Stimulated activated CD4-positive, alpha-beta T cell treated with anti-CD3 and anti-CD28 coated beads, TNF-alpha, amount 100 ng/mL, for 24 hours (primary cell): ENCODE measurements at places on chromosomes 7 and 10.

DNA sequence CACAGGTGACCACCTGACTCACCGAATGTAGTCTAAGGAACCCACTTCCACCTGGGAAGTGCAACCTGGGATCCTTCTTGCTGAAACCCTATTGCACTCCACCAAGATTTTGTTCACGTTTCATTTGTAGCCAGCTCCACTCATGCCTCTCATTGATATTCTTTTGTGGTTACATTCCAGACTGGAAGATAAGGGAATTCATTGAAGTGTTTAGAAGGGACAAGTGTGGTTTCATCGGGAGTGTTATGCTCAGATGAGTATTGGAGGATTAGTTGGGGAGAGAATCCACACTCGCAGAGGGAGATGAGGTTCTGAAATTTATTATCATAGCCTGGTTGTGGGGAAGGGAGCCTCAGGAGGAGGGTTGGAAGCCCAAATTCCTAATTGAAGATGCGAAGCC is 320.4 kb downstream of the KCNMA1 start:
- DNase-seq = no peak

DNA sequence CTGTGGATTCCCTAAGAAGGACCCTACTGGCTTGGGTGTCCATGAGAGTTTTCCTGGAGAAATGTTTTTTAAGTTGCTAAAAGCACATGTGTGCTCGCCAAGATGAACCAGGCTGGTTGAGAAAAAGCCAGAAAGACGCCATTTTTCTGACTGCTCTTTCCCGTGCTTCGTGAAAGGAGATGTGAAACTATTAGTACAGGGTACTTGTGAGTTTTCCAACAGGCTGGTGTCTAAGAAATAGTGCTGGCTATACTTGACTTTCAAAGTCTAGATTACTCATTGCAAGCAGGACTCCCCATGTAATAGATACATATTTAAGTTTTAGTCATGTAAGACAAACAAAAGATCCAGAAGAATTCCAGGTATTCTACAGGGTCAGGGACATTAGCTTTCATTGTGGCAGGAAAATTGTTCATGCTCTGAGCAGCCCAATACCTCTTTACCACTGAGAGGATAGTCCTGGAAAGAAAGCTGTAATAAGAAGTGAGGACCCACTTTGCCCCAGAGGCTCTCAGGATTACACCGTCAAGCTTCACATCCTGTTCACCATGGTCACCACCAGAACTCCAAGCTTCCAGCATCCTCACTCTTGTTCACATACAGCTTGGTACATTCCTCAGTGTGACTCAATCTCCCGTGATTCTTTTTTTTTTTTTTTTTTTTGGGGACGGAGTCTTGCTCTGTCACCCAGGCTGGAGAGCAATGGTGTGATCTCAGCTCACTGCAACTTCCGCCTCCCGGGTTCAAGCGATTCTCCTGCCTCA is 43.8 kb upstream of the ICA1 start:
- no peak for DNase-seq

GRCh38 chr10:12937527-12937926 is 64.0 kb downstream of the CCDC3 start:
- DNase-seq = no peak

DNA sequence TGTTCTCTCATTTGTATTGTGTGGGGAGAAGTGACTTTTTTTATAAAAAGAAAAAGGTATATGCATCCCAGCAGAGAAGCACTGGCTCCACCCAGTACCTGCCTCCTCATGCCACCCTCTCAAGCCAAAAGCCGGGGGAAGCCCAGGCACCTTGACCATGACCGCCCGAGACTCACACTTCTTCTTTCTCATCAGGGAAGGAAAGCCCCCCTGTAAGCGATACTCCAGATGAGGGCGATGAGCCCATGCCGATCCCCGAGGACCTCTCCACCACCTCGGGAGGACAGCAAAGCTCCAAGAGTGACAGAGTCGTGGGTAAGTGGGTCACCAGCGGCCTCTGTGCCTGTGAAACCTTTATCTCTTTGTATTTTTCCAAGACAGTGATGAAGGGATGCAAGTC is 22.9 kb downstream of the IKZF1 start:
- no peak for DNase-seq

DNA sequence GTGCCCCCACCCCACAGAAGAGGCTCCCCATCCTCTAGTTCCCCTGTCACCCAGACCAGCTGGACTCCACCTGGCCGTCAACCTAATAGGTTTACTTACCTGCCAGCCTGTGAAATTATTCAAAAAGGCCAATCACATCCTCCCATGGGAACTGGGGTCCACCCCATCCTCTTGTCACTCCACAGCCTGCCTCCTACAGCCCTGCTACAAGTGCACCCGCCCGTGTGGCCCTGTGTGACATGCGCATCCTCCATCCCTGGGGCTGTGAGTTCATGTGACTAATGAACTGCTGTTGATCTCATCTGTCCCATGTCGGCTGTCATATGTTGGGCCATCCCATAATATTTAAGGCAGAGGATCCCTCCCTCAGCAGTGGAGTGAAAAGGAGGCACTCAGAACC is 39.4 kb downstream of the AOC1 start:
- DNase-seq = no peak

DNA sequence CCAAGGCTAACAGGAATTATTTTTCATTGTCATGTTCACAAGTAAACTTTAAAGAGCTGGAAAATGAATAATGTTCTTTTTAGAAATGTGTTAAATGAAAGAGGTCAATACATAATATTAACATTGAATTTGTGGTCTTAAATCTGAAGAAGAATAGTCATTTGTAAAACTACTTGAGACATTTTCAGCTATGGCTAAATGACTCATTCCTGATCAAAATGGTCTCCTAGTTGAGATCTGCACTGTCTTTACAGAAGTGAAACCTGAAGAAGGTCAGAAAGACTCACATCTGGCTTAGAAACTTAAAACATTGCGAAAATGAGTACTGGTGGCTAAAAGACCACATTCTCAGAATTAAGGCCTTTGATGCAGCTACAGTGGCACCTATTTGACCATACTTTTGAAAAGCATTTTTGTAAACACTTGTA is 5.9 kb downstream of the PIK3CG start:
- DNase-seq = no peak

GRCh38 chr7:38506756-38507155 is 124.4 kb downstream of the AMPH start:
- no peak for DNase-seq
